ENCODE measurements at places on chromosomes 4 and X.

DNA sequence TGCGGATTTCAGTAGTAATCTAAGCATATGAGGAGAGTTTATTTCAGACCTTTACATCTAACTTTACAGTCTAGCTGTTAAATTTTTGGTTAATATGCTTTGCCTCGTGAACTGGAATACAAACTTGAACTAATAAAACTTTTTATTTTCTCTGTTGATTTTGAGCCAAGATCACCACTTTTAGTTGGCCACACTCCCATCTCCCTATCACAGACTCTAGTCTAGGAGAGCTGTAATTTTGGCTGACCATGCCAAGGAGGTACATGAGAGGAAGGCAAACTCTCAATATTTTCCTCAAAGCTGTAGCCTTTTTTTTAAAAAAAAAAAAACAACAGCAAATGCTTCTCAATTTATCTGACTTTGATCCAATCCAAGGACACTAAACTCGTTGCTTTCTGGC is 597.5 kb upstream of the PCDH7 start:
- no peak for DNase-seq

DNA sequence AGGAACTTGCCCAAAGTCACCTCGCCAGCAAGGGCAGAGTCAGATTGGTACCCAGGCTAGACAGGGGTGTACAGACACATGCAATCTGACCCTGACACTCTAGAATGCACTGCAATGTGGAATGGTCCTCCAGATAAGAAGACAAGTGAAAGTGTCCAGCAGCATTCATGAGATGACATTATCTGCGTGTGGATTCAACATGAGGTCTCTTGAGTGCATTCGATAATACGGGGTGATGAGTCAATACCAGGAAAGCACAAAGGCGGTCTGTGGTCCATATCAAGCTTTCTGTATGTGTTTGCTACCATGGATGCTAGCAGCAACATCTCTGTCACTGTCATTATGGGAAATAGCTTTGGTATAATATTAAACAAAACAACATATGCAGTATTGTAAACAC is 6.8 kb upstream of the XAGE3 start:
- DNase-seq = no peak

DNA sequence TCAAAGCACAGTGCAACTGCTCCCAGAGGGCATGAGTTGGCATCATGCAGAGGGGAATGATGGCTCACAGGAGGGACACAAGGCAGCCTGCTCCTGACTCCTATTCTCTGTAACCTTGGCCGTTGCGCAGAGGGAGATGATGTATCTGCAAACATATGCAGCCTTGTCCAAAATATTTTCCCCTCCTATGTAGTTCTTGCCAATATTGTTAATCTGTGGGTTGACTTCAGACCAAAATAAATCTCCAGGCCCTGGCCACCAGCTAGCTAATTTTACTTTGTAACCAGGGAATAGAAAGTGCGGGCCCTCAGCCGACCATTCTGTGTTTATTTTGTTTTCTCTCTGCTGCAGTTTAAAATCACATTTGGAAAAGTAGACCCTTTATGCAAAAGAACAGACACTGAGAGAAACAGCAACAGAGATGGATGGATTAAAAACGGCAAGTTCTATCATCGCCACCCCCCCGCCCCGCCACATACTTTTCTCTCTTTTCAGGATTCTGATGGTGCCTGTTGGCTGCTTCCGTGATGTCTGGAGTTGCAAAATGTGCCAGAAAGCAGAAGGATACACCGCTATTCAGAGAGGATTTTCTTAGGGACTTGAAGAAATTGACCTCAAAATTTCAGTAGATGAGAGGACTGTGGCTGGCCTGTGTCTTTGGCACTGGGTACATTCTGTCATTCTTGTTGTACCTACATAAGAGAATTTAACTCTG is 185.3 kb upstream of the BCOR start:
- no peak for DNase-seq

DNA sequence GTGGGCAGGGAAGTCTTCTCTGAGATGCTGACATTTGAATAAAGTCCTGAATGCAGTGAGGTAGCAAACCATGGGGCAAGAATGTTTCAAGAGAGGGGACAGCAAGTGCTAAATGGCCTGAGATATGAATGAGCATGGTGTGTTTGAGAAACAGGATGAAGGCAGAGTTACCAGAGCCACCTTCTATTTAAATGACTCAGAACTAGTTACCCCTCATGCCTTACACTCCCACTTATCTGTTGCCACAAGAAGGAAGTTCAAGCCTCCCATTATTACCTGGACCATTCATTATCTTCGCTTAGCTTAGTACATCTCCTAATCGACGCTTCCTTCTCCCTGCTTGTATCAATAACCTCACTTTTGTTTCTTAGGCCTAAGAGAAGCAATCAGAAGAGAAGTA is 67.7 kb upstream of the STARD8 start:
- DNase-seq = no peak

DNA sequence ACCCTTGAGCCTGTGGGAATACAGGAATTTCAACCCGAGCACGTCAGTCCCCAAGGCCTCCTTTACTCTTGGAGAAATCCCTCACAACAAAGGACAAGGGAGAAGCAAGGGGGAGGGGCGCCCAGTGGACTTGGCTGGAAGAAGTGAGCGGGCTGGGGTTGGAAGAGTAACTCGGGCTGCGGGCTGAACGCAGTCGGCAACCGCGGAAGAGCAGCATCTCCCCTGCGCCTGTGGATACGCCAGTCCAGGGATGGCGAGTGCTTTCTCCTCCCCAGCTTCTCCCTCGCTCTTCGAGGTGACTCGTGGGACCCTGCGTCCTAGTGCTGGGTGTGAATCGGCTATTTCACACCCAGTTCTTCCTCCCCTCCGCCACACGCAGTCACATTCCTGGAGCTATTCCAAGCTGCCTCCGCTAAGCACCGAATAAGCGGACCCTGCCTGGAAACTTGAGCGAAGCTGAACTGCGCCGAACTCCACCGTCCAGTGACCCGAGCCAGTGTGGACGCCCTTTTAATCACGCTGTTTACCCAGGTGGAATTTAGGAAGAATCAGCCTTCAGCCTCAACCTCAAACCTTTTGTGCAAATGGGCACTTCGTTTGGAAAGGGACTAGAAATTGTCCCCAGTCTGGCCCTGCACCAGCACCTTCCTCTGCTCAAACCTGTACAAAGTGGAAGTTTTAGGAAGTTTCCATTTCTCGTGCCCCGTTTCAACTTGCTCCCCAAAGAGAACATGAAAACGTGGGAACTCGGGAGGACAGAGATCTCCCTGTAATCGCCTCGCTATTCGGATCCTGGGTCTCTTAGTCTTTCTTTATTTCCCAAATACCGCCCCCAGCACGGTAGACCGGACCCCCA is 64.3 kb upstream of the WDR17 start:
- DNase-seq = no peak

DNA sequence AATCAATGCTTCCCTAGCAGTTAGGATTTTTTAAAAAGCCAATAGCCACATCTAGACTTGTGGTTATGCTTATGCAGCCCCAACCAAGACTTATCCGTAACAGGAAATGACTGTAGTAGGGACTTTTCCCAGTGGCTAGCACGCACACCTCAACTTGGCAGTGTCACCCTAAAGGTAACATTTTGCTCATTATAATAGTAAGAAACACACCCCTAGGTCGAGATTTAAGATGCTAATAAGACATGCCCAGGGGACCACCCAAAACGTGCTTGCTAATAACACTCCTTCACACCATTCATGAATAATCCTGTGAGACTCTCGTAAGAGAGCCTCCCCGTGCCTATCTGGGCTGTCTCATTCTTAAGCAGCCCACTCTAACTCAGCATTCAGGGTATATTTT is 195.3 kb downstream of the CHIC1 start:
- DNase-seq = no peak

- no peak for DNase-seq
These were observed 58.4 kb upstream of the SORBS2 start for GRCh38 chr4:185870366-185870765.

GRCh38 chr4:139436122-139436521 is 17.8 kb upstream of the RAB33B start:
- no peak for DNase-seq

GRCh38 chr4:179666226-179666625 is 2224.0 kb upstream of the AGA start:
- no peak for DNase-seq

- no peak for DNase-seq
These were observed 6.4 kb downstream of the RBM10 start for GRCh38 chrX:47151435-47151834.

DNA sequence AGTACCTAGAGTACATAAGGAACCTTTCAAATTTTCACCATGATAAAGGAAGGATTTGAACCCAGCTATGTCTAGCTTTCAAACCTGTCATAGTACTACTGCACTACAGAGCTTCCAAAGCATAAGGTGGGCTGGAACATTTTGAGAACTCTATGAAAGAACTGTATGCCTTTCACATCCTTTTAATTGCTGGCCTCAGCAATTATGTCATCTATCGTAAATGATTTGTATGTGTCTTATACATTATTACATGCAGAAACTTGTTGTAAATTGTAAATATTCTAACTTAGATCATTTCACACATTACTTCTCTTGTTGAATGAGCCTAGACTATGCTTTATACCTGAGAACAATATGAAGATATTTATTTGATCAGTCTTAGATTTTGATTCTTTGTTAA is 220.7 kb downstream of the HEPH start:
- DNase-seq = no peak

GRCh38 chr4:118270492-118270891 is 82.3 kb downstream of the PRSS12 start:
- DNase-seq = no peak

- DNase-seq = no peak
These were observed at the start of gene CLNK for GRCh38 chr4:10684631-10685030. Gene CLNK, minus strand, starts transcription at chr4:10684768. Its CDS starts 16,899 bp downstream, at chr4:10667869.

Data from brain pericyte (primary cell).